Amniotic stem cell (primary cell): ENCODE measurements at places on chromosomes 12 and 14.
A peak's percentile ranks its signal among the peaks of the same experiment; 100 is the strongest.

DNA sequence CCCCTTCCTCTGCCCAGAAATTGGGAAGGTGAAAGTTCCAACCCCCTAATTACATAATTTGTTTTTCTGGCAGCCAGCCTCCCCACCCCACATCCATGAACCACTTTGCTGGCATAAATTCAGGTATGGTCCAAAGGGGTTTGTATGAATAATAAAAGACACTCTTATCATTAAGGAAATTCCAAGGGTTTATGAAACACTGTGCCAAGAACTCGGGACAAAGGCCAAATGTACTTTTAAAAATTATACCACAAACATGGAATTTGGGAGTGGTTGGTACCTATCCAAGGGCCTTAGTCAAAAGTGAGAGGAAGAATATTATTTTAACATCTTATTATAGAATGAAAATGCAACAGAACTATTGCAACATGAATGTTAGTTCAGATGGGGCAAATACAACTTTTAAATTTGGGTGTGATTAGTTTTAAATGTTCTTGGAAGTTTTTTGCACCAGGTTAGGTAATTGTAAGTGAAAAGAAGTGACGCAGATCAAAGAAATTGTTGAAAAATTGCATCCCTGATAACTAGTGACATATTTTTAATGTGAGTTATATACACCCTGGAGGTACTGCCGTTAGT is 217.8 kb downstream of the TMEM117 start:
- peak; percentile 10 for DNase-seq

DNA sequence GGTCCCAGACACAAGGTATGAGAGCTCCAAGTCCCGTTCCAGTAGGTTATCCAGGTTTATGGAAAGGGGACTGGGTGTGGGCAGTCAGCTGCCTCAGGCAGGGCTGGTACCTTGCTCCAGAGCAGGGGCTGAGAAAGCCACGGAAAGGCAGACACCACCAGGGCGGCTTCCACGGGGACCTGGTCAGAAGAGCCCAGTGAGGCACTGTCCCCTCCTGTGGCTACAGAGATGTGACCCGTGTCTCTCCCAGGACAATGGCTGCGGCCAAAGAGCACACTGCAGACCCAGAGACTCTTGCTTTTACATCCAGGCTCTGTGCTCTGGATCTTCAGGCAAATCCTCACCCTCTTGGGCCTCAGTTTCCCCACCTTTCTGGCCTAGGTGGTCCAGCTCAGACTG is 8.8 kb downstream of the SERPINA4 start:
- no peak for DNase-seq

DNA sequence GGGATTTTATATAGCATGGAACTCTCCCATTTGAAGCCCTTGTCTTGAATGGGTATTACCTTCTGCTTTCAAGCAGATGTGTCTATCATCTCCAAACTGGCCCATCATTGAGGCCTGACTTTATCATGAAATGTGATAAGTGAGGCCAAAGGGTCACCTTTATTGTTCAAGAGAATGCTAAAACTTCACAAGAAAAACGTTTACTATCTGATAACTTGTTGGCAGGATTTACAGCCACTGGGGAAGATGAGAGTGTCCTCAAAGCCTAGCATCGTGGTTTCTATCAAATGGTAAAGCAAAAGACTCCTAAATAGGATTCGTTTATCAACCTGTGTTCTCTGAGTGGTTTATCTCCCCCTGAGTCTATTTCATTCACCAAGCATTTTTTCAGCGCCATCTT is 62.0 kb upstream of the CLMN start:
- no peak for DNase-seq

GRCh38 chr12:69247268-69248018 is 8.1 kb downstream of the CPSF6 start:
- DNase-seq: no peak

GRCh38 chr14:21263284-21264024 is 5.8 kb downstream of the HNRNPC start:
- DNase-seq: no peak

DNA sequence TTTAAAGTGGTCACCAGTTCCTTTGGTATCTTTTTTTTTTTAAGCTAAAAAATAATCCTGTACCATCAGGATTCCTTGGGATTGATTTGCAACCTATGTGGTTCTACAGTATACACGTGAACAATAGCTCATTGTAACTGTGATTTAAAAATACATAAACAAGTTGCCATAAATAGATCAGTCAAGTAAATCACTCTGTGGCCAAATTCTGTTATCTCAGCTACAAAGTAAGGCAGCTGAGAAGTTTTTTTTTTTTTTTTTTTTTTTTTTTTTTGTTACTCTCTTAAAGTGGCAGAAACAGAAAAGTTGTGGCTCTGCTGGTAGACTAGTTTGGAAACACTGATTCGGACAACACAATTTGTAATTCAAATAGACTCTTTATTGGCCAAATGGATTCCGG is 104.5 kb downstream of the PRICKLE1 start:
- DNase-seq: no peak

DNA sequence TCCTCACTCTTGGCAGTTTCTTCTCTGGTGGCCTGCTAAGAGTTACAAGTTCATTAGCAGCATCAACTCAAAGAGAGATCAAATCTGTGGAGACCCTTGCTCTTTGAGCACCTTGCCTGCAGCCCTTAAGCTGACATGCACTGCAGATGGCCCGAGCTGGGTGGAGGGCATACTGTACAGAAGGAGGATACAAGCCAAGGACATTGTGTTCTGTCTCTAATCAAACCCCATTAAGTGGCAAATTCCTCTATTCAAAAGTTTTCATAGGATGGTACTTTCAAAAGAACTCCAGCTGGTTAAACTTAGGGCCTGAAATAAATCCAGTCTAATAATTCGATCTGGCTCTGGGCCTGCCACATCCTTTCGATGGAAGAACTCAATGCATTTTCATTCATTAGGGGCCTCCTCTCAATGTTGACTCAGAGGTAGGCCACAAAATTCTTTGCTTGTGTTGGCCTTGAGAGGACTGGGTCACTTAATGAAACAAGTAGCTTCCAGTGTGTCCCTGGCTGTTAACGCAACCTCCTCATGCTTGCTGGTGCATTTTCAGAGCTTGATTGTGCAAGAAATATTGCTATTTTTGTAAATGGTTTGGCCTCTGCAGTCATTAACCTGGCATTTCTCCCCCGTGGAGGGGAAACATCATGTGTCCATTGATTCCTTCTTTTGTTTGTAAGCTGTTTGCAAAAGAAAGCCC is 318.2 kb downstream of the NUAK1 start:
- DNase-seq: no peak

DNA sequence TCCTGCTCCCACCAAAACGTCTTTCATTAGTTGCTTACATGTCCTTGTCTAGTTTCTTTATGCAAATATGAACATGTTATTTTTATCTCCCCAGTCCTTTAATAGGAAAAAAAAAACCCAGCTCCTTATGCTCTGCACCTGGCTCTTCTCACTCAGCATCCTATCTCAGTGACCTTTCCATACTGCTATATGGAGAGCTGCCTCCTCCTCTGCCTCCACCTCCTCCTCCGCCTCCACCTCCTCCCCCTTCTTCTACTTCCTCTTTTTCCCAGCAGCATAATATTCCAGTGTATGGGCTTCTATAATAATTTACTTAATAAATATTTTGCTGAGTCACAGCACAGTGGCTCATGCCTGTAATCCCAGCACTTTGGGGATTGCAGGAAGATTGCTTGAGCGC is 31.5 kb downstream of the ABCB9 start:
- no peak for DNase-seq

DNA sequence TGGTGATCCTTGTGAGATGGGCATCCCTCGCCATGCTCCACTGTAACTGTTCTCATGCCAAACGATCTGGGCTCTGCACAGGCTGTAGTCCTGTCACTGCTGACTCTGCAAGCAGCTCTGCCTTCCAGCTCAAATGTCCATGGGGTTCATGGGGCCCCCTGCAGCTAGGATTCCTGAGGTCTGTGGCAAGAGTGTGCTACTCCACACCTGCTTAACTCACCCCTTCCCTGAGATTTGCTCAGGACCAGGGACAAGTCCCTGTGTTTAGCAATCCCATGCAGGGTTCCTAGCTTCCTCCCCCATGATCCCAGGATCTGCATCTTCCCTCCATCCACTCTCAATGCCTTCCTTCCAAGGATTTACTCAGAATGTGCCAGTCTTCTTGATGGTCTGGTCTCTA is 241.0 kb downstream of the ASCL1 start:
- no peak for DNase-seq

DNA sequence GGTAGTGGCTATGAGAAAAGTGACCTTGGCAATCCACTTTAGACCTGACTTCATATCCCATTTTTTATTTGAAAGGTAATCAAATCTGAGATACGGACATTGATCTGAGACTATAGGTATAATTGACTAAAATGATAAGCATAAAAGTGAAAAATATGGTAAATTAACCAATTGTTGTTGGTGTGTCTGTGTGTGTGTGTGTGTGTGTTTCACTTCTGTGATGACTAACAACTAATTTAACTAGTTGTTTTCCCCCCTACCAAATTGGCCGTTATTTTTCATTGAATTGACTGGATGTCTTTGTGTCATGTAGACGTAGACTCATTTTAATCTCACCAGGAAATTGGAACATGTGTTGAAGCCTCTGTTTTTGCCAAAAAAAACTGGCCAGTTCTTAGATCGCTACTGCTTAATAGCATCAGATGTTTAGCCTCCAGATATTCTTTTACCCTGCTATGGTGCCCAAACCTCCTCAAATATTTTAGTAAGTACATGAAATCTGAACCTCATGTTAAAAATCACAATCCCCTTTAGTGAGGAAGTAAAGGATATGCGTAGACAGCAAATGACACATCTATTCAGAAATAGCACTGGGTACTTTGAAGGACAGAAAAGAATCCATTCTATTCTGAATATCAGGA is 395.0 kb downstream of the EGLN3 start:
- no peak for DNase-seq

DNA sequence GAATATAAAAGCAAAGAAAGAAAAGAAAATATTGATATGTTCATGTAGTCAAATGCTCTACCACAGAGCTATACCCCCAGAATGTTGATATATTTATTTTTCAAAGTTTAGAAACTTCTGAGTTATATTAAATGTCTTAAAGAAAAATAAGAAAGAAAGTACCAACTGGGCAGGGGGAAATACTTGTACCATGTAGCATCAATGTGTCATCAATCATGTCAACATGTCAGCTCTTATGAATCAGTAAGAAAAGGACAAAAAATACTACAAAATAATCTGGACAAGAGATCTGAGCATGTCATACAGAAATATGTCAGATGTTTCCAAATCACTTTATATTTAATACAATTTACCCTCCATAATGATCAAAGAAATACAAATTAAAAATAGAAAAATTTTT is 595.1 kb upstream of the ATP2B1 start:
- DNase-seq: no peak

DNA sequence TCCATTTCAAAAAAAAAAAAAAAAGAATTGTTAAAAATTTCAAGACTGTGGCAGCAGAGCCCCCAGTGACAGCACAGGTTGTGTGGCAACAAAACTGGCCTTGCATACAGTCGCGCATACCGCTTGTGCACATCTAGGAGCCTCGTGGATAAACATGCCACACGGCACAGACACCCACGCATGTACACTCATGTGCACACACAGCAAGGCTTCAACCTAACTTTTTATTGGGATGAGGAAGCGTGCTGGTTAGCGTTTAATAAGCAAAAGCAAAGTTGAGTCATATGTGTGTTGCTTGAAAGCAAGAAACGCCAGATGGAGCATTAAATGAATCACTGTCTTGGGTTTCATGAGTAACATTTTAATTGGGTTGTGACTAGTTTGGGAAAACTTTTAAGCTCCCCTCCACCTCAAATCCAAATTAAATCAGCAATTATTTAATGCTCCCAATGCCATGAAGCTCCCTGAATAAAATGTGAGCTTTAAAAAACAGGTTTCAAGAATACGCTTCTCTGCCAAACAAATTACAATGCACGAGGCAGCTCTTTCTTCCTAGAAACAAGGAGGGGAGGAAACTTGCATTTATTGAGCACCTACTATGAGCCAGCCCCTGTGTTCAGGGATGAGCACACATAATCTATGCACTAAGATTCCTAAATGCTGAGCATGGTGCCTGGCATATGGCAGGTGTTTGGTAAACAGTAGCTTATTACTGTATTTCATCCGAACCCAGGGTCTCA is 35.7 kb upstream of the EML1 start:
- peak; percentile 91 for DNase-seq

DNA sequence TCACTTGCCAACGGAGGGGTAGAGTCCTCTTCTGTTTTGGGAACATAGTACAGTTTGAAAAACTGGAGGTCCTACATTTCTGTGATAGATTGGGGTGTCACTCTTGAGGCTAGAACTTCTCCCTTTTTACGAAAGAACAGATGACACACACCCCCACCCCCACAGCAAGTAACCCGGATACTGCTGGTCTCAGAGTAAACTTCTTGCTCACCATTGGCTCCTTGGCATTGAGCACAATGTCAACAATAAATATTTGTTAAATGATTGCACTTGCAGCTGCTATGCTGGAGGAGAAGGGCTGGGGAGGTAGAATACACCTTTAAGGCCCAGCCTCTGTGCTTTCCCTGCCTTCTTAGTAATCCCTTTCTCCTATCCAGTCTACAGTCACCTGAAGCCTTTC is 149.8 kb downstream of the TGFB3 start:
- DNase-seq: no peak
